Activated CD4-positive, alpha-beta T cell treated with anti-CD3 and anti-CD28 coated beads, Interleukin-2, amount 10 ng/mL, durations not matched to agents 24 days and 14 days (primary cell): ENCODE measurements at places on chromosomes 6 and 20.

GRCh38 chr20:64149809-64150560 is 14.3 kb upstream of the MYT1 start:
- H3K36me3 ChIP-seq: no peaks in the 10 kb centered on the region
- no peak overlapping the region for H3K27ac ChIP-seq
- no peak for DNase-seq
- no peak overlapping the region for H3K4me3 ChIP-seq

GRCh38 chr6:40439026-40439800 is 148.0 kb downstream of the LRFN2 start:
- H3K27ac ChIP-seq: no peak overlapping the region
- peaks cover 2% of the 10 kb centered on the region for H3K27me3 ChIP-seq
- H3K4me1 ChIP-seq: peaks cover 29% of the 10 kb centered on the region
- H3K4me3 ChIP-seq: no peak overlapping the region
- no peak for DNase-seq

GRCh38 chr6:33419580-33420490 is at the start of gene SYNGAP1:
SYNGAP1 (plus strand) TSS chr6:33420065; CDS start chr6:33420265, 200 bp downstream.
- peak within 1 kb of the TSS; percentile 96 for H3K27ac ChIP-seq
- peaks cover 73% of the 10 kb centered on the region for H3K4me1 ChIP-seq
- H3K4me3 ChIP-seq: peak within 1 kb of the TSS; percentile 92
- H3K27me3 ChIP-seq: peaks cover 1% of the 10 kb centered on the region
- peak; percentile 80 for DNase-seq

- no peak overlapping the region for H3K27ac ChIP-seq
- no peak for DNase-seq
- no peaks in the 10 kb centered on the region for H3K4me1 ChIP-seq
- no peaks in the 10 kb centered on the region for H3K27me3 ChIP-seq
- H3K4me3 ChIP-seq: no peak overlapping the region
Measured at GRCh38 chr20:56839786-56840185, 210.7 kb downstream of the TFAP2C start.

GRCh38 chr6:45541934-45542333 is 164.2 kb upstream of the SUPT3H start:
- no peak overlapping the region for H3K27ac ChIP-seq
- H3K4me1 ChIP-seq: peaks cover 19% of the 10 kb centered on the region
- peaks cover 27% of the 10 kb centered on the region for H3K36me3 ChIP-seq
- H3K4me3 ChIP-seq: no peak overlapping the region

GRCh38 chr6:26057899-26058298 is 29.3 kb upstream of the HFE start:
- peaks cover 28% of the 10 kb centered on the region for H3K4me1 ChIP-seq
- no peaks in the 10 kb centered on the region for H3K36me3 ChIP-seq
- DNase-seq: no peak
- H3K4me3 ChIP-seq: no peak overlapping the region
- no peak overlapping the region for H3K27ac ChIP-seq
- peaks cover 5% of the 10 kb centered on the region for H3K27me3 ChIP-seq

- H3K27me3 ChIP-seq: peaks cover 13% of the 10 kb centered on the region
- DNase-seq: no peak
- peak overlapping the region; percentile 94 for H3K4me3 ChIP-seq
Measured at GRCh38 chr6:52994031-52994838, 849 bp downstream of the GSTA4 start.

- H3K27ac ChIP-seq: peak overlapping the region; percentile 3
- peaks cover 17% of the 10 kb centered on the region for H3K36me3 ChIP-seq
- no peak for DNase-seq
- H3K27me3 ChIP-seq: no peaks in the 10 kb centered on the region
Measured at GRCh38 chr6:30747300-30747687, 2.9 kb upstream of the IER3 start.

GRCh38 chr6:52020945-52021570 is 66.4 kb downstream of the PKHD1 start:
- H3K27me3 ChIP-seq: peaks cover 10% of the 10 kb centered on the region
- no peak overlapping the region for H3K4me3 ChIP-seq
- H3K4me1 ChIP-seq: no peaks in the 10 kb centered on the region
- no peak overlapping the region for H3K27ac ChIP-seq
- H3K36me3 ChIP-seq: no peaks in the 10 kb centered on the region
- peak; percentile 49 for DNase-seq

- DNase-seq: peak; percentile 86
- peaks cover 8% of the 10 kb centered on the region for H3K36me3 ChIP-seq
- peaks cover 44% of the 10 kb centered on the region for H3K4me1 ChIP-seq
- peak overlapping the region; percentile 99 for H3K27ac ChIP-seq
- peak overlapping the region; percentile 74 for H3K4me3 ChIP-seq
- no peaks in the 10 kb centered on the region for H3K27me3 ChIP-seq
Measured at GRCh38 chr6:139290787-139291311, 949 bp downstream of the TXLNB start.

GRCh38 chr6:17780061-17780460 is 73.3 kb upstream of the NUP153 start:
- H3K36me3 ChIP-seq: no peaks in the 10 kb centered on the region
- no peaks in the 10 kb centered on the region for H3K4me1 ChIP-seq
- no peak overlapping the region for H3K4me3 ChIP-seq
- peaks cover 2% of the 10 kb centered on the region for H3K27me3 ChIP-seq
- H3K27ac ChIP-seq: no peak overlapping the region
- no peak for DNase-seq

DNA sequence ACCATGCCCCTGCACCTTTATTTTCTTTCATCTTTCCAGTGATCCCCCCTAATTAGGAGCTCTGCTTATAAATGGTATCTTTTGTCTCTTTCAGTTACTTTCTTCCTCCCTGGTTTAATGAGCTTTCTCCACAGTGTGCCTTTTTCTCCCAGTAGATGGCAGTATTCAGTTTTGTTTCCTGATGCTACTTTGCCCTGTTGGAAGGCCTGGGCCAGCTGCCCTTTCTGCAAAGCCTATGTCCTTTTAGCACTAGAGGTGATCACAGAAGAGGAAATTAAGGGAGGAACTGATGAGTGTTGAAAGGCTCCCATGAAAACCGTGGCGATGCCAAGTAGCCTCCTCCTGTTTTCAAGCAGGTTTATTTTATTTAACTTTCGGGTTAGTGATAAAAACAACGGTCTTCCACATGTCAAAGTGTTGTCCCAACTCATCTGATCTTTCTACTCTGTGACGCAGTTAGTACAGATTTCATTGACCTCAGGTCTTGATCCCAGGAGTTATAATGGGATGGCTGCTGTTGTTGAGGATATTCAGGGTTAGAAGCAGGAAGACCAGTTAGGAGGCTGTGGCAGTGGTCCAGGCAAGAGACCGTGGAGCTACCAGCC is 184.2 kb upstream of the BMP2 start:
- no peaks in the 10 kb centered on the region for H3K36me3 ChIP-seq
- no peak for DNase-seq
- no peak overlapping the region for H3K4me3 ChIP-seq
- no peaks in the 10 kb centered on the region for H3K4me1 ChIP-seq
- no peak overlapping the region for H3K27ac ChIP-seq
- no peaks in the 10 kb centered on the region for H3K27me3 ChIP-seq

- DNase-seq: no peak
- peaks cover 50% of the 10 kb centered on the region for H3K36me3 ChIP-seq
- H3K4me1 ChIP-seq: peaks cover 37% of the 10 kb centered on the region
- peak overlapping the region; percentile 82 for H3K27ac ChIP-seq
Measured at GRCh38 chr20:44910690-44911262, 916 bp downstream of the PABPC1L start.

DNA sequence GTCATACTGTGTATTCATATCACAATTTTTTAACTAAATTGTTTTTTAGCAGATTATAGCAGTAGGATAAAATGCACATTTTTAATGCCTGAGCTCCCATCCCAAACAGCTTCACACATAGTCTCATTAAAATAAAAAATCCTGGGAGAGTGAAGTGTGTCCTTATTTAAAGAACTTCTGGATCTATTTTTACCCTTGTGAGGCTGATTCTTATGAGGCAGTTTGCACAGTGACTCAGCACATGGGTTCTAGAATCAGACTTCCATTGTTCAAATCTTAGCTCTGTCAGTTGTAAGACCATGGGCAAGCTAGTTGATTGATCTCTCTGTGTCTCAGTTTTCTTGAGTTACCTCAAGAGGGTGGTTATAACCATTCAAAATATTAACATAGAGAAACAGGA is 72.3 kb downstream of the MACROD2 start:
- no peak for DNase-seq
- no peaks in the 10 kb centered on the region for H3K36me3 ChIP-seq
- no peaks in the 10 kb centered on the region for H3K27me3 ChIP-seq
- no peak overlapping the region for H3K27ac ChIP-seq
- H3K4me3 ChIP-seq: no peak overlapping the region

GRCh38 chr20:62050166-62051120 is 15.2 kb downstream of the TAF4 start:
- no peaks in the 10 kb centered on the region for H3K27me3 ChIP-seq
- no peak for DNase-seq
- no peak overlapping the region for H3K27ac ChIP-seq
- no peaks in the 10 kb centered on the region for H3K36me3 ChIP-seq

GRCh38 chr6:14001329-14002012 is 76.7 kb downstream of the RNF182 start:
- peaks cover 9% of the 10 kb centered on the region for H3K27me3 ChIP-seq
- no peak overlapping the region for H3K4me3 ChIP-seq
- no peak for DNase-seq

DNA sequence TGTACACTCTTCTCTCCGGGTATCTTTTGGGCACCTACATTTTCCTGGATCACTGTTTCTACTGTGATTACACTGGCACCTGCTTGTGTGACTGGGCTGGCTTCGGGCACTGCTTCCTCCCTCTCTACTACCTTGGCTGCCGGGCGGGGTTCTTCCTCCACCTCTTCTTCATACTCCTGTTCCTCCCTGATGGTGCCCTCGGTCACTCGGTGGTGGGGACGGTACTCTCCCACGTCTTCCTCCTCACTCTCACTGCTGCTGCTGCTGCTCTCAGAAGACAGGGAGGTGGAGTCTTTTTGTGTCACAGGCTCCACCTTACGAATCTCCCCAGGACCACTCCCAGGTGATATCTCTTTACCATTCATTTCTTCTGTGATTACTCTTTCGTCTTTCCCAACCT is 42.5 kb downstream of the SMLR1 start:
- H3K27ac ChIP-seq: no peak overlapping the region
- H3K27me3 ChIP-seq: peaks cover 2% of the 10 kb centered on the region
- no peak for DNase-seq
- peaks cover 2% of the 10 kb centered on the region for H3K4me1 ChIP-seq

GRCh38 chr6:140105857-140106256 is 731.4 kb upstream of the CITED2 start:
- no peaks in the 10 kb centered on the region for H3K36me3 ChIP-seq
- no peak for DNase-seq
- H3K4me3 ChIP-seq: no peak overlapping the region

- no peak overlapping the region for H3K4me3 ChIP-seq
- H3K4me1 ChIP-seq: no peaks in the 10 kb centered on the region
- H3K27me3 ChIP-seq: no peaks in the 10 kb centered on the region
- H3K27ac ChIP-seq: no peak overlapping the region
Measured at GRCh38 chr20:61449057-61449609, 197.1 kb downstream of the CDH4 start.

DNA sequence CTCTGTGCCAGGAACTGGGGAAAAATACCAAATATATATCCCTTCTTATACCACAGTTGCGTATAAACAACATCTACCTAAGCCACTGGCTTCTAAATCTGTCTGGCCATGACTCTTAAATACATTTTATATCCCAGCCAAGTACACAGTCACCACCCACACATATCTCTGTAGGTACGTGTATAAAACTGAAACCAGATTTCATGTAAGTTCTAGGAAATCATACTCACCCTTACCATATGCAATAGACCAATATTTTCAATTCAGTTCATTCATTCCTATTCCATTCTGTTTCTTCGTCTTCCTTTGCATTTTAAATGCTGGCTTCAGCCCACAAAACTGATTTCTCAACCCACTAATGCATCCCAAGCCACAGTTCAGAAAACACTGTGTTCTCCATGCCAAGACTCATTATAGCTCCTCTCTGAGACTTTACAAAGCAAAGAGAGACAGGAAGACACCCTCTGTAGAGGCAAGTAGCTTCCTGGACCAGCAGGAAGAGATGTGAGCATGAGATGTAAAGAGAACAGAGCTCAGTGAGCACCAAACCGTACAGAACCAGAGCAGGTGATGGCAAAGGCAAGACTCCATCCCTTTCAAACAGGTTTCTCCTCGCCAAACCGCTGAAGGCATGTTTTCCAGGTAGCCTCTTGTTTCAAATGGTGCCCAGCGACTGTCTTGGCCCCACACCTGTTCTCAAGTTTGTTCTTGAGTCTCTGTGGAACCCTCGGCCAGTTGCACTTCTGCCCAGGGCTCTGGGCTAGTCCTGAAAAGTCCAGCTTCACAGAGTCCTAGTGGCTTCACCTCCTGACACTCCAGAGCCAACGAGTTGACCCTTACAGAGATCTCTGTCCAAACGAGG is 18.7 kb downstream of the FAM50B start:
- peaks cover 1% of the 10 kb centered on the region for H3K36me3 ChIP-seq
- peaks cover 17% of the 10 kb centered on the region for H3K4me1 ChIP-seq
- peak overlapping the region; percentile 22 for H3K4me3 ChIP-seq
- DNase-seq: peak; percentile 65
- H3K27ac ChIP-seq: peak overlapping the region; percentile 65
- peaks cover 7% of the 10 kb centered on the region for H3K27me3 ChIP-seq

GRCh38 chr6:90719321-90720195 is 132.7 kb upstream of the MAP3K7 start:
- DNase-seq: no peak
- no peaks in the 10 kb centered on the region for H3K4me1 ChIP-seq
- peaks cover 8% of the 10 kb centered on the region for H3K27me3 ChIP-seq
- H3K36me3 ChIP-seq: no peaks in the 10 kb centered on the region
- peak overlapping the region; percentile 46 for H3K27ac ChIP-seq
- no peak overlapping the region for H3K4me3 ChIP-seq

DNA sequence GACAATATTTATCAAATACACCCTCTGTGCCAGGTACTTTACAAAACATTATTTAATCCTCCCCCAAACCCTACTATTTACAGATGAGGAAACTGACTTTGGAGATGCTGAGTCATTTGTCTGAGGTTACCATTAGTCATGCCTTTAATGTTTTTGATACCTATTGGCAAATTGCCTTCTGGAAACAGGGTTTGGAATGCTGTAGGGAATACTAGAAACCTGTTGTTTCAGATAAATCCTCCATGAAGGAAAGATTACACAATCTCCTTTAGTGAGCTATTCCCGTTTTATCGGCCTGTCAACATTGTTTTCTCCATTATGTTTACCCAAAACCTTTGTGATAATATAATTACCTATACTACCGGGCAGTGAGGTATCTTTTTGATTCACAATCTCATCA is 93.6 kb upstream of the ADGRF1 start:
- DNase-seq: no peak
- no peaks in the 10 kb centered on the region for H3K36me3 ChIP-seq
- peaks cover 2% of the 10 kb centered on the region for H3K27me3 ChIP-seq
- peaks cover 9% of the 10 kb centered on the region for H3K4me1 ChIP-seq

- H3K4me1 ChIP-seq: no peaks in the 10 kb centered on the region
- no peak overlapping the region for H3K27ac ChIP-seq
- DNase-seq: no peak
Measured at GRCh38 chr6:132058975-132059374, 107.8 kb upstream of the CCN2 start.
